ENCODE measurements at places on chromosomes 2 and 18. TPM values are rescaled to one million over a fixed set of nuclear protein-coding genes. Genes with fewer than 3 reads are reported as not detected.

Gene AQP12B
- not detected for total RNA-seq

- no peak overlapping the region for H3K4me3 ChIP-seq
- DNase-seq = no peak
- H3K36me3 ChIP-seq = no peaks in the 10 kb centered on the region
- H3K27ac ChIP-seq = no peak overlapping the region
- H3K27me3 ChIP-seq = no peaks in the 10 kb centered on the region
Observed at GRCh38 chr2:29000956-29001355, 19.9 kb downstream of the TOGARAM2 start.

DNA sequence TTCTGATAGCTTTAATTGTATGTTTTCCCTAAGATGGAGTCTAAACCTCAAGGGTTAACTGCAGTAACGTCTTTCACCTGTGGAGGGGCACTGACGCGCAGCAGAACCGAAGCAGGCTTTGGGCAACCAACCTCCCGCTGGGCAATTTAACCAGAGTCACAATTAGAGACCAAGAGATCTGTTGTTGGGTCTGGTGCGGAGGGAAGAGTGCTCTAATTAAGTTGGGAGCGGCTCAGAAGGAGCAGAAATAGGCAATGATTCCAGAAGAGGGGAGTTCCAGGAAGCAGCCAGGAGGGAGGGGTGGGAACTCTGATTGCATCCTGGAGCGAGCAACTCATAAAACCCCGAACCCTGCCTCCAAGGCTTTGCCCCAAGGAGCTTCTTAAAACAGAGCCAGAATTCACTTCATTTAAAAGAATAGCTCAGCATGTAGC lies 245.8 kb downstream of the PAX3 start:
- H3K4me3 ChIP-seq = no peak overlapping the region
- no peak overlapping the region for H3K27ac ChIP-seq
- no peak for DNase-seq

GRCh38 chr2:185919155-185919554 lies 180.6 kb downstream of the FSIP2 start:
- H3K4me1 ChIP-seq = no peaks in the 10 kb centered on the region
- H3K27ac ChIP-seq = no peak overlapping the region
- no peak overlapping the region for H3K4me3 ChIP-seq
- no peaks in the 10 kb centered on the region for H3K36me3 ChIP-seq

DNA sequence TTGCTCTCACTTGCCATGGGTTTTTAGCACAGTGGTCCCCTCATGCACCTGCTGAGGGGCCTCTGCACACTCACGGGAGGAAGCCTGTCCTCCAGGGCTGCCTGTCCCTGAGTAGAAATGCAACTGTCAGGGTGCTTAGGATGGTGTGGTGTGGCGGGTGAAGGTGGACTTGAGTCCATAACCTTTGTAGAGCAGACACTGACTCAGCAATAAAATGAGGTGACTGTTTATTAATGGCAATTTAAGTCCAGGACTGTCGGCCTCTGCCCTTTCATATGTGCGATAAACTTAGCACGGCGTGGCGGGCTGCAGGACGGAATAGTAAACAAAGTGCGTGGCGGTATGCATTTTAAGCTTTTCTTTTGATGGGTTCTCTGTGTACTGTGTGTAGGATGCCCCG lies 188.2 kb downstream of the LDLRAD4 start:
- H3K27ac ChIP-seq = no peak overlapping the region
- H3K36me3 ChIP-seq = no peaks in the 10 kb centered on the region
- no peaks in the 10 kb centered on the region for H3K4me1 ChIP-seq
- H3K4me3 ChIP-seq = no peak overlapping the region
- no peak for DNase-seq

Measured in GM12878 (cell line).